Stimulated activated CD4-positive, alpha-beta T cell treated with anti-CD3 and anti-CD28 coated beads, TNF-alpha, amount 100 ng/mL, for 24 hours (primary cell): ENCODE measurements at places on chromosomes 1 and 21.

DNA sequence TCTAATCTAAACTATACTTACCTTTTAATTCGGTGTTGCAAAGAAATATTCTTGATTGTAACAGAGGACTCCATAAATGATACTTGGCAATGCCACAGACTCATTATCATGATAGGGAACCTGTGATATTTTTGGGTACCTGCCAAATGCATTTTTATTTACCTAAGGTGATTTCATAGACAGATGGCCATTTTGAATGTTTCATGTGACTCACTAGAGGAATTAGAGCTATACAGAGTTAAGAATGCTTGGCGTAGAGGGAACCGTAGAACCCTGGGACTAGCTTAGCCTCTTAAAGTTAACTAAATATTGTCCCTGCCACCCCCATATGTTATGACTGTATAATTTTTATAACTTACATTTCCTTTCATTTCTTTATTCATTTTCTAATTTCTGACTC lies 136.1 kb downstream of the DISP1 start:
- DNase-seq: no peak

- DNase-seq: no peak
Measured at GRCh38 chr1:17924578-17924977, 169.4 kb downstream of the ACTL8 start.

DNA sequence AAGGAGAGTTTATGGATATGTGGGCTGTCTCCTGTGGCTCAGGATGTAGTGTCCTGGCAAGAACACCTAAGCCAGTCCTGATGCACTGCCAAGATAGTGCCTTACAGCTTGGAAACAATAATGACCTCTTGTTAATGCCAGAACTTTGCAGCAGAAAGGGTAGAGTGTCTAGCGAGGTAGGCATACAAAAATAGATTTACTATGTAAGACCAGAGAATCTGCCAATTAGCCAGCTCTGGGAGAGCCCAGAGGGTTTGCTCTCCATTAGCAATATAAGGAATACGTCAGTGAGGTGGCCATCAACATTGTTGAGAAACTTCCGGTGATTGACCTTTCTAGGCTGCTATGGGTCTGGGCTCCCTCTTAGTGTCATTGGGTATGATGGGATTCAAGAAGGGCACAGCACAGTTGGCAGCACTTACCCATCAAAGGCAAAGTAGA lies 178.5 kb upstream of the GALNT2 start:
- no peak for DNase-seq

- no peak for DNase-seq
Measured at GRCh38 chr1:201184307-201185122, 6.1 kb upstream of the IGFN1 start.

- no peak for DNase-seq
Measured at GRCh38 chr1:192581131-192581927, 5.8 kb downstream of the RGS1 start.

- DNase-seq: no peak
Measured at GRCh38 chr1:3238703-3239278, 169.8 kb downstream of the PRDM16 start.

DNA sequence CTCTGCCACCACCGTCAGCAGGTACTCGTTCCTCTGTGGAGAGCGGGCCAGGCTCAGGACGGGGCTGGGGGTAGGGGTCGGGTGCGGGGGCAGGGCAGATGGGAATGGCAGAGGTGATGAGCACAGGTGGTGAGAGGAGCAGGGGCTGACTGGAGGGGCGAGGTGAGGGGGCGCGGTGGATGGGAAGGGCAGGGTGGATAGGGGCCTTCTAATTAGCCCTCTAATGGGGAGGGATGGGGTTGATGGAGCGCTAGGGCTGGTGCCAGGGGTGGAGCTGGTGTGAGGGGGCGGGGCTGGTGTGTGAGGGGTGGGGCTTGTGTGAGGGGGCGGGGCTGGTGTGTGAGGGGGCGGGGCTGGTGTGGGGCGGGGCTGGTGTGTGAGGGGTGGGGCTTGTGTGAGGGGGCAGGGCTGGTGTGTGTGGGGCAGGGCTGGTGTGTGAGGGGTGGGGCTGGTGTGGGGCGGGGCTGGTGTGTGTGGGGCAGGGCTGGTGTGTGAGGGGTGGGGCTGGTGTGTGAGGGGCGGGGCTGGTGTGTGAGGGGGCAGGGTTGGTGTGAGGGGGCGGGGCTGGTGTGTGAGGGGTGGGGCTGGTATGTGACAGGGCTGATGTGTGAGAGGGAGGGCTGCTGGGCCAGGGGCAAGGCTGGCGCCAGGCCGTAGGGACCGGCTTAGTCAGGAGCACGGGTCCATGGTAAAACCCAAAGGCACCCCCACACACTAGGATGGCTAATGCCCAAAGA lies 5.9 kb downstream of the KRTAP10-1 start:
- DNase-seq: no peak

DNA sequence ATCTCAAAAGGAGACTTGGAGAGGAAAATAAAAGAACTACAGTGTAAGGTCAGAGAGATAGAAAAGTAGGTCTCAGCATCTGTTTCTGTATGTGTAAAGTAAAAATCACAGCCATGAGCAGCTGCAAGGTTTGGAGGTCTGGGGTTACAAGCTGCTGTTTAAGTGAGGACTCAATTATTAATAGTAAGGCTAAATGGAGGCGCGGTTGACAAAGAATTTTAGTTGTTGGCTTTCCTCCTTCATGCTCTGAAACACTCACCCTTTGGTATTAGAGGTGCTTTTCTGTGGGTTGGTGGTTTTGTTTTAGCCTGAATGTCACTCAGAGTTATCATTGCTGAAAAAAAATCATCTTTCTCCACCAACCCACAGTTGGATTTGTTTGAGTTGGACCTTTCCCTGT lies 59.8 kb upstream of the HAO2 start:
- no peak for DNase-seq

DNA sequence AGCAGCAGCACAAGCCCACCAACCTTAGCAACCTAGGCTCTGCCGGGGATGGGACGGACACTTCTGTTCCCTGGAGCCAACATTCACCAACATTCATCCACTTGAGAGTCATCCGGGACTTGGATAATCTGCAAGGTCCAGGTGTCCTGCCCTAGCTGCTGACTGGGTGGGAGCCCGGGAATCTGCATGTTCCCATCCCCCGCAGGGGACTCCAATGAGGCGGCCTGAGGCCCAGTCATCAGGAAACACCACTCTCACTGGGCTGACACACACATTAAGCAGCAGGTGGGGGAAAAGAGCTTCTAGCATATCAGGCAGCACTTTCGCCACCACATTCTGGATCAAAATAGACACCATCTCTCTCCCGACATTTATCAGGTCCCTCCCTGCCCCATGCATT lies 38.4 kb upstream of the CCSAP start:
- DNase-seq: no peak
